ENCODE measurements at places on chromosomes 6 and 20. TPM values are rescaled to one million over a fixed set of nuclear protein-coding genes. Genes with fewer than 3 reads are reported as not detected.
A peak's percentile ranks its signal among the peaks of the same experiment; 100 is the strongest.

DNA sequence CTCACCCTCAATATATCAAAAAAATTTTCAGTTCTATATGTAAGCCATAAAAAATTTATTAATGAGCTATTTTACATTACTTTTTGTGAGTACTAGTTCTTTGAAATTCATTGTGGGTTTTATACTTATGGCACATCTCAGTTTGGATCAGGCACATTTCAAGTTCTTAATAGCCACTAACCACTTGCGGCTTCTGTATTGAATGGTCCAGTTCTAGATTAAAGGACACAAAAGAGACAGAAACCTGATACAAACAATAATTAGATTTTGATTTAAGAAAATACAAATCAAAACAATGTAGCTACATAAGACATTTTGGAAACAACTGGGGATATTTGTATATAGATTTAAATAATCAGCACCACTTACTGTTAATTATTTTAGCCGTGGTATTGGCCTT lies 86.6 kb upstream of the RNF24 start:
- peak overlapping the region; percentile 56 for H3K27ac ChIP-seq
- H3K36me3 ChIP-seq = no peaks in the 10 kb centered on the region
- peaks cover 15% of the 10 kb centered on the region for H3K27me3 ChIP-seq
- no peak for DNase-seq

- no peaks in the 10 kb centered on the region for H3K27me3 ChIP-seq
- DNase-seq = no peak
- peak overlapping the region; percentile 54 for H3K27ac ChIP-seq
- H3K4me3 ChIP-seq = peak overlapping the region; percentile 63
These were observed 267.2 kb downstream of the ADGRG6 start for GRCh38 chr6:142568857-142569597.

DNA sequence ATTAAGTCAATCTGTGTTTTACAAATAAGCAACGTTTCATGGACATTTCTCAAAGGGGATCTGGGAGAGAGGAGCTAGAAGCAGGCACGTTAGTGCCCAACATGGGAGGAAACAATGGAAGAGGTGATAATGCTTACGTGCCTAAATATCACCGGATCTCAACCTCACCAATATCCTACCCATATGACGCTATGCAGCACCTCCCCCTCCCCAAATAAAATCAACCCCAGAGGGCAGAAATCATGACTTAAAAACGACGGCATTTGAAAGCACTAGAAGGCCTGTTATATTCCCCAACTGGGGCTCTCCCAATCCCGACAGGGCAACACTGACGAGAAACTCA lies 425 bp downstream of the HBS1L start:
- no peaks in the 10 kb centered on the region for H3K36me3 ChIP-seq
- peak overlapping the region; percentile 99 for H3K4me3 ChIP-seq
- peaks cover 27% of the 10 kb centered on the region for H3K4me1 ChIP-seq
- H3K27me3 ChIP-seq = peaks cover under 1% of the 10 kb centered on the region
- DNase-seq = no peak

- H3K36me3 ChIP-seq = no peaks in the 10 kb centered on the region
- H3K27me3 ChIP-seq = no peaks in the 10 kb centered on the region
- DNase-seq = no peak
These were observed 16.1 kb upstream of the CDK19 start for GRCh38 chr6:110831405-110831804.

DNA sequence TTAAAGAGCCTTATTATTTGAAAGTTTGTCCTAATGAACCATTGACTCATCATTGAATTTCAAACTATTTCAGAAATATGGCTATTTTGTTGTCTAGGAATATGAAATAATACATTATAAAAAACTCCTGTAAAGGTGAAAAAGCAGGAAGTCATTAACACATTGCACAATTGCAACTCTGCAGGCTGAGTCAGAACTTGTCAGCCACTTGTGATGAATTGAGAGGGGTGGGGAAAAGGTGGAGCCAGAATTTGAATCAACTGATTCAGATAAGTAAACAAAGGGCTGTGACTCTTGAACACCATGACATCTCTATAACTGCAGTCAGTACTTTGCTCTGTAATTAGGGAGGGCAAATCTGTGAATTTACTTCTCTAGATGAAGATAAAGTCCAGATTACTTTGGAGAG lies 6.0 kb downstream of the C6orf141 start:
- H3K27ac ChIP-seq = no peak overlapping the region
- no peaks in the 10 kb centered on the region for H3K36me3 ChIP-seq
- no peak overlapping the region for H3K4me3 ChIP-seq
- peaks cover 6% of the 10 kb centered on the region for H3K4me1 ChIP-seq
- H3K27me3 ChIP-seq = peaks cover 30% of the 10 kb centered on the region
- DNase-seq = no peak

- H3K4me3 ChIP-seq = no peak overlapping the region
- H3K27me3 ChIP-seq = peaks cover 27% of the 10 kb centered on the region
- peaks cover 8% of the 10 kb centered on the region for H3K4me1 ChIP-seq
- H3K36me3 ChIP-seq = no peaks in the 10 kb centered on the region
- DNase-seq = no peak
These were observed 2.7 kb downstream of the BCAS1 start for GRCh38 chr20:54067606-54068174.

DNA sequence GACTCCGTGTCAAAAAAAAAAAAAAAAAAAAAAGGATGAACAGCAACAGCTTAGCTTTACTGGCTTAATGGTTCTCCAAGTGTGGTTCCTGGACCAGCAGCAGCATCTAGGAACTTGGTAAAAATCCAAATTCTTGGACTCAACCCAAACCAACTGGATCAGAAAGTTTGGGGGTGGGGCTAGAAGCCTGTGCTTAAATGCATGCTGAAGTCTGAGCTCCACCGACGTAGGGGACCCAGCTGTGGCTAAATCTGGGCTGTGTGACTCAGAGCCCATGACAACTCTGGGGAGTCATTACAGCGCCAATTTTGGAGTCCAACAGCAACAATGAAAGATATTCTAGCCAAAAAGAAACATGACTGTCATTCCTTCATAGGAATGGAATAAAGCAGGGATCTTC lies 13.6 kb upstream of the CHD6 start:
- H3K4me1 ChIP-seq = peaks cover 2% of the 10 kb centered on the region
- no peak overlapping the region for H3K27ac ChIP-seq
- no peak for DNase-seq
- H3K27me3 ChIP-seq = peaks cover 10% of the 10 kb centered on the region
- no peak overlapping the region for H3K4me3 ChIP-seq

- H3K27me3 ChIP-seq = peaks cover 5% of the 10 kb centered on the region
- DNase-seq = no peak
- no peak overlapping the region for H3K4me3 ChIP-seq
- peaks cover 3% of the 10 kb centered on the region for H3K4me1 ChIP-seq
- H3K27ac ChIP-seq = no peak overlapping the region
These were observed 32.5 kb downstream of the SLC22A2 start for GRCh38 chr6:160226118-160226591.

GRCh38 chr6:27492631-27493190 lies 19.8 kb upstream of the ZNF184 start:
- H3K4me1 ChIP-seq = peaks cover 8% of the 10 kb centered on the region
- no peak overlapping the region for H3K4me3 ChIP-seq
- H3K27me3 ChIP-seq = peaks cover 45% of the 10 kb centered on the region

NKAIN4 gene
- not detected for total RNA-seq

B4GALT5 gene
- total RNA-seq = 19.0 TPM

DNA sequence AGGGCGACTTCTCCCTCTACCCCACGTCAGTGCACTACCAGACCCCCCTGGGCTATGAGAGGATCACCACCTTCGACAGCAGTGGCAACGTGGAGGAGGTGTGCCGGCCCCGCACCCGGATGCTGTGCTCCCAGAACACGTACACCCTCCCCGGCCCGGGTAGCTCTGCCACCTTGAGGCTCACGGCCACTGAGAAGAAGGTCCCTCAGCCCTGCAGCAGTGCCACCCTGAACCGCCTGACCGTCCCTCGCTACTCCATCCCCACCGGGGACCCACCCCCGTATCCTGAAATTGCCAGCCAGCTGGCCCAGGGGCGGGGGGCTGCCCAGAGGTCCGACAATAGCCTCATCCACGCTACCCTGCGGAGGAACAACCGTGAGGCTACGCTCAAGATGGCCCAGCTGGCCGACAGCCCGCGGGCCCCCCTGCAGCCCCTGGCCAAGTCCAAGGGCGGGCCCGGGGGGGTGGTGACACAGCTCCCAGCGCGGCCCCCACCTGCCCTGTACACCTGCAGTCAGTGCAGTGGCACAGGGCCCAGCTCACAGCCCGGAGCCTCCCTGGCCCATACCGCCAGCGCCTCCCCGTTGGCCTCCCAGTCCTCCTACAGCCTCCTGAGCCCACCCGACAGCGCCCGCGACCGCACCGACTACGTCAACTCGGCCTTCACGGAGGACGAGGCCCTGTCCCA lies 57.5 kb upstream of the TMEM181 start:
- H3K4me1 ChIP-seq = no peaks in the 10 kb centered on the region
- H3K27me3 ChIP-seq = no peaks in the 10 kb centered on the region
- H3K4me3 ChIP-seq = no peak overlapping the region
- H3K36me3 ChIP-seq = peaks cover 10% of the 10 kb centered on the region
- H3K27ac ChIP-seq = no peak overlapping the region

GRCh38 chr20:8089668-8090067 lies 42.4 kb upstream of the PLCB1 start:
- H3K4me1 ChIP-seq = no peaks in the 10 kb centered on the region
- no peak overlapping the region for H3K27ac ChIP-seq
- H3K36me3 ChIP-seq = peaks cover 2% of the 10 kb centered on the region

DNA sequence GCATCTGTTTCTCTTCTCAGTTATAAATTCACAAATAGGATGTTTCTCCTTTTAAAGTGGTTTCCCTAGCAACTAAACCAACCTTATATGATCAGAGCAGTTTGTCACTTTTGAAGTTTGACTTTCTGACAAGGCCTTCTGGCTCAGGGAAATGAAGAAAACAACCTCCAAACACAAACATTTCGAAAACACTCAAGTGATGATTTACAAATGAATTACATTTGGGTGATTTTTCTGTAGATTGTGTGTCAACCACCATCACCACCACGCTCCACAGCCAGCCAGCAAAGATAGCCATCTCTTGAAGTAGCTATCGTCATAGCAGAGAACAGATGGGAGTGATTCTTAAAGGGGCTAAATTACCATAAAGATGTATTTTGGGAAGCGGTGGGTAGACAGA lies 16.5 kb upstream of the MLIP start:
- H3K4me1 ChIP-seq = no peaks in the 10 kb centered on the region
- peaks cover 8% of the 10 kb centered on the region for H3K27me3 ChIP-seq
- H3K4me3 ChIP-seq = no peak overlapping the region
- DNase-seq = no peak
- no peaks in the 10 kb centered on the region for H3K36me3 ChIP-seq
- no peak overlapping the region for H3K27ac ChIP-seq

GRCh38 chr6:57183336-57183735 lies 11.2 kb downstream of the BAG2 start:
- DNase-seq = no peak
- peaks cover 7% of the 10 kb centered on the region for H3K36me3 ChIP-seq
- peaks cover 2% of the 10 kb centered on the region for H3K4me1 ChIP-seq

DNA sequence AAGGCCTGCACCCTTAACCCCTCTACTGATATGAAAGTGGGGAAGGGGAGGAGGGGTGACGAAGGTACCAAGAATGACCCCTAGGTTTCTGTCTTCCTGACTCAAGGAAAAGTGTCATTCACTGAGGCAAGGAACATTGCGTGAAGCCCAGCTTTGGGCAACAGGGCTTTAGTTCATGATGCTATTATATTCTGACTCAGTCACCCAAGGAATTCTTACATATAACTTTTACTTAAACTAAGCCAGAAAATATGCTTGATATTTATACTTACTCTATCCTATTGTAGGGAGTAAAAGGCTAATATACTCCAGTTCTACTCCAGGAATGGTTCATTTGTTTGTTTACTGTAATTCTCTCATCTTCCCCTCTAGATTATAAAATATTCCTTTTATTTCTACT lies 60.5 kb downstream of the DOP1A start:
- peaks cover 7% of the 10 kb centered on the region for H3K4me1 ChIP-seq
- H3K27me3 ChIP-seq = no peaks in the 10 kb centered on the region
- peaks cover 18% of the 10 kb centered on the region for H3K36me3 ChIP-seq
- H3K4me3 ChIP-seq = no peak overlapping the region

DNA sequence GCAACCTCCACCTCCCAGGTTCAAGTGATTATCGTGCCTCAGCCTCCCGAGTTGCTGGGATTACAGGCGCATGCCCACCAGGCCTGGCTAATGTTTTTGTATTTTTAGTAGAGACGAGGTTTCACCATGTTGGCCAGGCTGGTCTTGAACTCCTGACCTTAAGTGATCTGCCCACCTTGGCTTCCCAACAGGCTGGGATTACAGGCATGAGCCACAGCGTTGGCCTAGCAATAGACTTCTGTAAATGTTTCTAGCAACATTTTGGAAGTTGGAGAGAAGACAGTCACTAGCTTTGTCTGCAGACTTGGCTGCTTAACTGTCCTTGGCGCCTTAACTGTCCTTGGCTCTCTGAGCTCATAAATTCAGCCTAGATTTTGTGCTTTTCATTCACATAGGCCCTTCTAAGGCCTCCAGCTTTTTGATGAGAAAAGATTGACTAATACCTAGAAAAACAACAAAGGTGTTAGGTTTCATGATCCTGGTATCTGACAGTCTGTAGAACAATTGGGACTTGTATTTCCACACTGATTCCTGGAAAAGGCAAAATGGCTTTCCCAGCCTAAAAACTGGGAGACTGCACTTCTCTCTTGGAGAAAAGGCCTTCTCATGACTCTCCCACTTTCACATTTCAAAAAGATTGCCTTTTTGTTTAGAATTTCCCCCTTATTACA lies 49.7 kb downstream of the OR2B2 start:
- H3K4me1 ChIP-seq = peaks cover 28% of the 10 kb centered on the region
- H3K27me3 ChIP-seq = peaks cover 5% of the 10 kb centered on the region
- no peak overlapping the region for H3K4me3 ChIP-seq
- H3K27ac ChIP-seq = no peak overlapping the region
- no peak for DNase-seq

- H3K4me1 ChIP-seq = no peaks in the 10 kb centered on the region
- peaks cover 35% of the 10 kb centered on the region for H3K27me3 ChIP-seq
- peaks cover 5% of the 10 kb centered on the region for H3K36me3 ChIP-seq
- H3K27ac ChIP-seq = no peak overlapping the region
These were observed 119.0 kb upstream of the ZNF184 start for GRCh38 chr6:27591699-27592480.

ECT2L gene
- total RNA-seq = not detected

TRAPPC3L gene
- total RNA-seq = 3.5 TPM

- H3K27me3 ChIP-seq = no peaks in the 10 kb centered on the region
- DNase-seq = no peak
- no peaks in the 10 kb centered on the region for H3K36me3 ChIP-seq
- no peak overlapping the region for H3K4me3 ChIP-seq
These were observed 111.1 kb downstream of the BTBD3 start for GRCh38 chr20:12028771-12029170.

FERMT1 gene
- total RNA-seq = not detected

Data from T-helper 17 cell (primary cell).